ENCODE measurements at places on chromosomes 3 and 15.

DNA sequence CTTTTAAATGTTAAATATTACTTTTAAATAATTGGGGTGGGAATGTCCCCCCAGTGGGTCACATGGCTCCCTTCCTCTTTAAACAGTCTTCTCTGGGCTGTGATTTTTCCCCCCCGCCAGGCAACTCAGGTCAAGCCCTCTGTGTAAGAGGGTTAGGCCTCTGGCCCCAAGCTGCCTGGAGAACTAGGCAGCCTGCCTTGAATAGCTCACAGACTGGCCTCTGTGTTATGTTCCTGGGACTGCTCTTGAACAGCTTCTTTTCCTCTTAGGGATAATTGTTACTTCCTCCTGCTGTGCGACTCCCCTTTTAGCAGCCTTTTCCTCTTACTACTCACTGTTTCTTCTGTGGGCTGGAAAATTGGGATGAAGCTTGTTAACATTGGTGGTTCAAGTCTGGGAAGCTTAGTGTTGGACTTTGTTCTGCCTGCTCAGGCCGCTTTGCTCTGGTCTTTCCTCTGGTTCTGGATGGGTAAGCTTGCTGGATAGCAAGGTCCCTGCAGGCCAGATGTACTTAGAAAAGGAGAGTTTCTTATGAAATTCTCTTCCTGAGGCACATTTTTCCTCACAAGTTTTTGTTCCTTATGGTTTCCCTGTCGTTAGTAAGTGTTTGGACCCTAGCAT, 2.2 kb downstream of the TEX264 start:
- no peak for DNase-seq

- no peak for DNase-seq
These were observed 5.5 kb downstream of the ABCC5 start for GRCh38 chr3:184011937-184012889.

DNA sequence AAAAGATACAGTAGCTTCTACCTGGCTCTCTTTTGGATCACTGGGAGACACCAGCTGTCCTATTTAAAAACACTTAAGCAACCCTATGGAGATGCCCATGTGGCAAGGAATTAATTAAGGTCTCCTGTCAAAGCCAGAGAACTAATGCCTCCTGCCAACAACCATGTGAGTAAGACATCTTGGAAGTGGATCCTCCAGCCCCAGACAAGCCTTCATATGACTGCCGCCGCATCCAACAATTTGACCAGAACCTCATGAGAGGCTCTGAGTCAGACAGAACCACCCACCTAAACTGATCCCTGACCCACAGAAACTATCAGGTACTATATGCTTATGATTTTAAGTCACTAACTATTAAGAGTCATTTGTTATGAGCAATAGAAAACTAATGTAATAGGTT, 22.3 kb downstream of the IFT80 start:
- DNase-seq: no peak

DNA sequence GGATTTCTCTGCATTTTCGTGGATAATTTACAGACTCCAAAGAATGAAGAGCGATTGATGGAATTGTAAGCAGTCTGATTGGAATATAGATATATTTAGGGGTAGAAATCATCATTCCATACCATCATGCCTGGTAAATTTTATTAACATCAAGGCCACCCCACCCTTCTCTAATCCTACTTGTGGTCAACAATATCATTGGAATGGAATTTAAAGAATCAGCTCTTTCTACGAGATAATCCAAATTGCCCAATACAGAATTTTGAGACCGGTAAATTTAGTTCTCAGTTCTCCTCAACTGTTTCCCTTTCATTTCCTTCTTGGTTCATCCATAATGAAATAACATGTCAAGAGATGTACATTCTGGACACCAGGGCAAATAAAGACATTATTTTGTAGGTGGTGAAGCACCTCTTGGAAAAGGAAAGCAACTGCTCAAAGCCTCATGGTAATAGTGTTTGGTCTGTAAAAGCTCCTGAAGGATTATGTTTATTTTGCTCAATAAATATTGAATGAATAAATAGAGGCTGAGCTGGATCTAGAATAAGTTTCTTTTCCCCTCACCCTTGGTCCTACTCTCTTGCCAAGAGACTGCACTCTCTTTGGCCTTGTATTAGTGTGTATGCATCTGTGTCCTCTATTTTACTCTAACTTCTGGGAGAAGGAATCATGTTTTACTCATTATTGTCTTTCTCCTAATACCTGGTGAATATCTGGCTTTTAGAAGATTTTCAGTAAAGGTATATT, 133.7 kb upstream of the BCL6 start:
- no peak for DNase-seq

GRCh38 chr3:118760585-118761290, 273.9 kb downstream of the IGSF11 start:
- no peak for DNase-seq

- DNase-seq: peak; percentile 50
These were observed 47.2 kb upstream of the SMAD6 start for GRCh38 chr15:66654739-66655375.

- DNase-seq: no peak
These were observed 68.8 kb downstream of the NMNAT3 start for GRCh38 chr3:139608924-139609323.

DNA sequence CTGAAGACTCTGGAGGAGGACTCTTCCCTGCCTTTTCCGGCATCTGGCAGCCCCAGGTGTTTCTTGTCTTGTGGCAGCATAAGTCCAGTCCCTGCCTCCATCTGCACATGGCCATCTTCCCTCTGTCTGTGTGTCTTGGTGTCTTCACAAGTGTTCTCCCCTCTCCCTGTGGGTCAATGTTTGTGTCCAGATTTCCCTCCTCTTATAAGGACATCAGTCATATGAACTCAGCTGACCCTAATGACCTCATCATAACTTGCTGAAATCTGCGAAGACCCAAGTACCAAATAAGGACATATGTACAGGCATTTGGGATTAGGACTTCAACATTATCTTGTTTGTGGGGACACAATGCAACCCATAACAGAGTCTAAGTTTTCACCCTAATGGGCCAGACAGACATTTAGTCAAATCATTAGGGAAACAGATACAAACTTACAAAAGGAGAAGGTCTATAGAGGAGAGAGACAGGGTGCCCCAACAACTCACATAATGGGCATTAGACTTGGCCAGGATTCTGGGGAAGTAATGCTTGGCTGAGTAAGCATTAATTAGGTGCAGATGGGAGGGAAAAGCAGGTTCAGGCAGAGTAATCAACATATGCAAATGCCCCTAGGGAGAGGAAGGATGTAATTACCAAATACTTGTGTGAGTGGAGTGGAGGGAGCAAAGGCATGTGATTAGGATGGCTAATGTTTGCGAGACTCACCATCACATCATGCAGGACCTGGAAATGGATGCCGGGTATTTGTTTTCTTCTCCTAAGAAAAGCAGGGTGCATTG, 372.8 kb upstream of the TBL1XR1 start:
- DNase-seq: no peak

Measured in activated CD4-positive, alpha-beta memory T cell treated with anti-CD3 and anti-CD28 coated beads, Interleukin-2, amount 10 ng/mL, durations not matched to agents 7 days and 5 days (primary cell).